ENCODE measurements at places on chromosomes 7 and 10. TPM values are rescaled to one million over a fixed set of nuclear protein-coding genes. Genes with fewer than 3 reads are reported as not detected.

The TEX36 gene
- total RNA-seq = not detected

The NUPR2 gene
- not detected for total RNA-seq

The MYOZ1 gene
- total RNA-seq = 1.9 TPM

The GTF2I gene
- total RNA-seq = 119 TPM

The PDZD7 gene
- total RNA-seq = 0.32 TPM

The TBC1D12 gene
- 29.5 TPM for total RNA-seq

The PSD gene
- 1.6 TPM for total RNA-seq

The ZNF425 gene
- total RNA-seq = 1.6 TPM

The OAT gene
- 83.3 TPM for total RNA-seq

The TMEM184A gene
- total RNA-seq = not detected

The TMEM178B gene
- 0.65 TPM for total RNA-seq

The CALHM3 gene
- total RNA-seq = not detected

The TRIM50 gene
- total RNA-seq = 0.28 TPM

The SFMBT2 gene
- 7.9 TPM for total RNA-seq

The IQCE gene
- 11.8 TPM for total RNA-seq

The ST8SIA6 gene
- total RNA-seq = 0.36 TPM

The RPP30 gene
- 29.6 TPM for total RNA-seq

The DYDC2 gene
- not detected for total RNA-seq

The GJD4 gene
- total RNA-seq = not detected

The HMX2 gene
- total RNA-seq = not detected

The CARD11 gene
- total RNA-seq = 0.75 TPM

The GRID2IP gene
- not detected for total RNA-seq
